ENCODE measurements at places on chromosomes 16 and 17. TPM values are rescaled to one million over a fixed set of nuclear protein-coding genes. Genes with fewer than 3 reads are reported as not detected.

GRCh38 chr17:33779234-33779591, 475.9 kb upstream of the CCL2 start:
- peak; percentile 17 for DNase-seq
- H3K27me3 ChIP-seq = peaks cover 15% of the 10 kb centered on the region
- no peaks in the 10 kb centered on the region for H3K36me3 ChIP-seq
- H3K4me1 ChIP-seq = no peaks in the 10 kb centered on the region

DNA sequence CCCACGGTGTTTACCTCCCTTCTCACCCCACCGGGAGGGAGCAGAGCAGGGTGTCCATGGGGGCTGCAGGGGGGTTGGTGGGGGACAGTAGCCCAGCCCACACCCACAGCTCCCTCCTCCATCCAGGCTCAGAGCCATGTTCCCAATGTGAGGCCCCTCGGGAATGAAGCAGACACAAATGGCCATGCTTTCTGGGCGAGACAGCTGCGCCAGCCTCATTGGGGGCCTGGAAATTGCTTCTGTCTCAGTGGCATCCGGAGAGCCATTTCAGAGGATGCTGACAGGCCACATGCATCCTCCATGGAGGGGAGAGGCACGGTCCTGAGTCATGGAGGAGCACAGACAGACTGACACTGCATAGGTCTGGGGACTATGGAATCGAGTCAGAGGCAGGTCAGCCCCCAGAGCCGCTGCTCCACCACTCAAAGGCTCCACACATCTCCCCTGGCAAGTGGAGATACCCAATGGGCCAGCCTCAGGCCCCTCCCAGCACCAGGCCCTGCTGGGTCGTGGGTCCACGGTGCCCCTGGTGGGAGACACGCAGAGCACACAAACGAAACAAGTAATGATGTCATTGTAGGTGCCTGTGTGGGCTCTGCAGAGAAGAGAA, 59.6 kb upstream of the ENPP7 start:
- H3K4me3 ChIP-seq = no peak overlapping the region
- no peaks in the 10 kb centered on the region for H3K4me1 ChIP-seq
- no peak overlapping the region for H3K27ac ChIP-seq
- peaks cover 44% of the 10 kb centered on the region for H3K27me3 ChIP-seq
- no peak for DNase-seq

DNA sequence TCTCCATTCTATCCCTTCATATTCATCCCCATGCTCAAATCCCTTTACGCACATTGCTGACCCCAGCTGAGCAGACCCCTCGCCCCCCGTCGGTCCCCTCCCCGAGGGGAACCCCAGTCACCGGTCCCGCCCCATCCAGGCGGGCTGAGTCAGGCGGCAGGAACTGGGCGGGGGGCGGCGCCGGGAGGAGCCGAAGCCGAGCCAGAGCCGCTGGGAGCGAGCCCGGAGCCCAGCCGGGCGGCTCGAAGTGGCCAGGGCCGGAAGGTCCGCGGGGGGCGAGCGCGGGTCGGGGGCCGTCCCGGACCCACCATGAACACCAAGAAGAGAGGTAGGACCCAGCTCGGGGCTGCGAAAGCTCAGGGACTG, 8.6 kb downstream of the RIPOR1 start:
- DNase-seq = peak; percentile 64
- peaks cover 16% of the 10 kb centered on the region for H3K27me3 ChIP-seq
- peaks cover 29% of the 10 kb centered on the region for H3K4me1 ChIP-seq
- H3K27ac ChIP-seq = peak overlapping the region; percentile 66
- H3K36me3 ChIP-seq = peaks cover 12% of the 10 kb centered on the region
- peak overlapping the region; percentile 79 for H3K4me3 ChIP-seq

DNA sequence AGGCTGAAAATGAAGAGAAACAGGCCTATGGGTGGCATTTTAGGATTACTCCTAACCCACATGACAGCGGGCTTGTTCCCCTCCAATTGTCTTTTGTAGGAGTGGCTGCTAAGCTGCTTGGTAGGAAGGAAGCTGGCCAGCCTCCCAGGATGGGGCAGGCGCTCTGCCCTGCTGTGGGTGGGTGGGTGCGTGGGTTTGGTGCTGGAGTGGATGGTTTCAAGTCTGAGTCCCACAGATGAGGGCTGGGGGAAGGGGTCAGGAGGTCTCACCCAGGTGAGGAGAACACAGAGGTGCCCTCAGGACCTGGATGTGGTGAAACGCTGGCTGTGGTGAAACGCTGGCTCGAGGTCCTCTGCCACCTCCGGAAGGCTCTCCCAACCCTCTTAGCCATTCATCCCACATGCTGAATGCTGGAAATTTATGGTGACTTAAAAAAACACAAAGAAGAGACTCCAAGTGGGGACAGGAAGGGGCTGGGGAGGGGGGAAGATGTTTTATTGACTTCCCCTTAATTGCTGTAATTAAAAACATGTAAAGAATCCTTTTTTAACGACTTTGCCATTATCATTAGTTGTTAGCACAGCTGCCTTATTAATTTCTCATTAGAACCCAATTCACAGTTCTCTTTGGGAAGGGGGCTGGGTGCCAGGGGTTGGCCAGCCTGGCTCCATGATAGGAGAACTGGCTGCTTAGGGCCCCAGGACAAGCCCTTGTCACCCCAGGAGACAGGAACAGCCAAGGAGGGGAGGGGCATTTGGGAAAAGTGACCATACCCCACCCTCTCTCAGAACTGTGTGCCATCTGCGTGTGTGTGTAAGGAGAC, 153.5 kb upstream of the CDC42EP4 start:
- H3K4me3 ChIP-seq = no peak overlapping the region
- no peaks in the 10 kb centered on the region for H3K27me3 ChIP-seq
- DNase-seq = no peak
- no peaks in the 10 kb centered on the region for H3K4me1 ChIP-seq
- H3K36me3 ChIP-seq = peaks cover 5% of the 10 kb centered on the region

GRCh38 chr17:6070430-6070912, 292 bp downstream of the WSCD1 start:
- DNase-seq = no peak
- peaks cover 9% of the 10 kb centered on the region for H3K4me1 ChIP-seq
- H3K36me3 ChIP-seq = peaks cover 3% of the 10 kb centered on the region
- H3K4me3 ChIP-seq = no peak overlapping the region
- peaks cover 68% of the 10 kb centered on the region for H3K27me3 ChIP-seq
- no peak overlapping the region for H3K27ac ChIP-seq

GRCh38 chr17:8574687-8575086, 55.8 kb downstream of the MYH10 start:
- H3K4me1 ChIP-seq = no peaks in the 10 kb centered on the region
- H3K36me3 ChIP-seq = no peaks in the 10 kb centered on the region
- DNase-seq = no peak
- H3K27ac ChIP-seq = no peak overlapping the region

GRCh38 chr17:36034127-36034526, 16.4 kb upstream of the CCL23 start:
- no peak overlapping the region for H3K4me3 ChIP-seq
- peaks cover 4% of the 10 kb centered on the region for H3K4me1 ChIP-seq
- H3K27ac ChIP-seq = no peak overlapping the region
- no peaks in the 10 kb centered on the region for H3K36me3 ChIP-seq
- peaks cover 28% of the 10 kb centered on the region for H3K27me3 ChIP-seq

DNA sequence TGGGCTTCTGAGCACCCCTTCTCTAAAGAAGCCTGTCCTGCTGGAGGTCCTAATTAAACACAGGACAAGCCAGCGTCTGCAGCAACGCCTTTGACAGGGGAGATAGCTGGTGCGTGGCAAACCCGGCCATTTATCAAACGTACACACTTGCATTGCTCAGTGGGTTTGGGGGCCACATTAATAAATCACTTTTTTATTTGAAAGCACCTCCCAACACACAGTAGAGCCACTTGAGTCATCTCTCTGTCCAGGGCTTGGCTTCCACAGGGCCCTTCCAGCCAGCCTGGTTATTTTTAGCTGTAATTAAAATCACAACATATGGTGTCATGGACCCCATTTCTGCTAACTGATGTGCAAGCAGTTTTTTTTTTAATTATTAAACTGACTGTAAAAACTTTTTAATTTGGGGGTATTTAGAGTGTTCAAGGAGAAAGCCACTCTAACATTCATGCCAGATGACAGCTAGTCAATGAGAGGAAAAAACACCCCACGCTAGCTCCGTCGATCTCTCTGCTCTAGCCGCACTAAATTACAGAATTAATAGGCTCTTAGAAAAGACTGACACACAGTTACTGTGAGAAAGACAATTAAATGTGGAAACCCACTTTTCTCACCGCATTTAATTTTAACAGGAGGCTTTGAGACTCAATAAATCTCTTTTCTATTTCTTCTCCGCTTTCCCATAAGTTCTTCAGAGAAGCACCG, 201.0 kb upstream of the WSCD1 start:
- no peaks in the 10 kb centered on the region for H3K36me3 ChIP-seq
- H3K4me1 ChIP-seq = peaks cover 4% of the 10 kb centered on the region
- no peak for DNase-seq
- peaks cover 18% of the 10 kb centered on the region for H3K27me3 ChIP-seq
- no peak overlapping the region for H3K4me3 ChIP-seq

- peaks cover 24% of the 10 kb centered on the region for H3K4me1 ChIP-seq
- H3K27me3 ChIP-seq = no peaks in the 10 kb centered on the region
- no peak overlapping the region for H3K27ac ChIP-seq
- peaks cover 10% of the 10 kb centered on the region for H3K36me3 ChIP-seq
Observed at GRCh38 chr17:57622306-57622682, 122.8 kb downstream of the CCDC182 start.

The C17orf78 gene
- not detected for total RNA-seq

The FLYWCH1 gene
- total RNA-seq = 24.3 TPM

The C16orf96 gene
- total RNA-seq = 0.20 TPM

The TBC1D3C gene
- total RNA-seq = 0.86 TPM

The KIF2B gene
- not detected for total RNA-seq

The PIMREG gene
- total RNA-seq = 5.7 TPM

The C1QTNF1 gene
- total RNA-seq = 0.14 TPM

Data from activated naive CD8-positive, alpha-beta T cell treated with anti-CD3 and anti-CD28 coated beads for 36 hours (primary cell).